ENCODE measurements at places on chromosomes 16 and 17.

DNA sequence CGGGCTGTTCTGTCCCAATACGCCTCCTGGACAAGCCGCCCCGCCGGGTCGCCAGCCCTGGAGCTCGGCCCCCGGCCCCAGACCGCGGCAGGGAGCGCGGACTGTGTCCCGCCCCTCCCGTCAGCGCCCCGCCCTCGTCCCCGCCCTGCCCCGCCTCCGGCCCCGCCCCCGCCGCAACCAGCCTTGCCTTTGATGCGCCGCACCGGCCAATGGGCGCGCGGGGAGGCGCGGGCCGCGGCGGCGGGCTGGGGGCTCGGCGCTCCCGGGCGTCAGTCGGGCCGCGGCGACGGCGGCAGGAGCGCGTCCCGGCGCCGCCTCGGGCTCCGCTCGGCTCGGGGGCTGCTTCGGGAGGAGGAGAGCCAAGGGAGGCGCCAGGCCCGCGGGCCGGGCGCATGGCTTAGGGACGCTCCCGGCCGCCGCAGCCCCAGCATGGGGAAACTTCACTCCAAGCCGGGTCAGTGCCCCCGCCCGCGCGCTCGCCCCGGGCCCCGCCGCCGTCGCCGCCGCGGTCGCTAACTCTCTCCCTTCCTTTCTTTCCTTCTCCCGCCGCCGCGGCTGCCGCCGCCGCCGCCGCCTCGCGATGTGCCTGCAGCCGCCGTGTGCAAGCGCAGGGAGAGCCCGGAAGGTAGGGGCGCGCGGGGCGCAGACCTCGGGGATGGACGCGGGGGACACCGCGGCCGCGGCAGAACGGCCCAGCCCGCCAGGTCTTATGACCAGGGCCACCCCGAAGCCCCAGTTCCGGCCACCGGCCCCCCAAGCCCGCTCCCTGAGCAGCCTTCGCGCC lies at the start of gene NKD1:
TSS of gene NKD1 (plus strand) at position 272 of the 784 bp plus-strand sequence. CDS start at position 430, 158 bp downstream.
- DNase-seq, result peak; percentile 65

DNA sequence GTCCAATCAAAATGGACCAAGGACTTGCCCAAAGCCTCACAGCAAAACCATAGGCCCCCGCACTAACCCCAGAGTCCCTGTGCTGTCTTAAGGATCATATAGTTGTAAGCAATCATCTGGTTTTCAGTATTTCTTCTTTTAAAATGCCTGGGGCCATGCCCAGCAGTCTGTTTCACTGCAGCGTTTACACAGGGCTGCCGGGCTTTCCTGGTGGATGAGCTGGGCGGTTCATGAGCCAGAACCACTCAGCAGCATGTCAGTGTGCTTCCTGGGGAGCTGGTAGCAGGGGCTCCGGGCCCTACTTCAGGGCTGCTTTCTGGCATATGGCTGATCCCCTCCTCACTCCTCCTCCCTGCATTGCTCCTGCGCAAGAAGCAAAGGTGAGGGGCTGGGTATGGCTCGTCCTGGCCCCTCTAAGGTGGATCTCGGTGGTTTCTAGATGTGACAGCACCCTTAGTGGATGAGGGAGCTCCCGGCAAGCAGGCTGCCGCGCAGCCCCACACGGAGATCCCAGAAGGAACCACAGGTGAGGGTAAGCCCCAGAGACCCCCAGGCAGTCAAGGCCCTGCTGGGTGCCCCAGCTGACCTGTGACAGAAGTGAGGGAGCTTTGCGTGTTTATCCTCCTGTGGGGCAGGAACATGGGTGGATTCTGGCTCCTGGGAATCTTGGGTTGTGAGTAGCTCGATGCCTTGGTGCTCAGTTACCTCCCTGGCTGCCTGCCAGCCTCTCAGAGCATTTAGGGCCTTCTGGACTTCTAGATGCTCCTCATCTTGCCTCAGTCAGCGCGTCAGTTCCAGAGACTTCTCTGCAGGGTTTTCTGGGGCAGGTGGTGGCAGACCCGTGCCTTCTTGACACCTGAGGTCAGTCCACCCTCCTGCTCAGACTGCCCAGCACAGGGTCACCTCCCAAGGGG lies 24.8 kb upstream of the STH start:
- DNase-seq, result no peak

DNA sequence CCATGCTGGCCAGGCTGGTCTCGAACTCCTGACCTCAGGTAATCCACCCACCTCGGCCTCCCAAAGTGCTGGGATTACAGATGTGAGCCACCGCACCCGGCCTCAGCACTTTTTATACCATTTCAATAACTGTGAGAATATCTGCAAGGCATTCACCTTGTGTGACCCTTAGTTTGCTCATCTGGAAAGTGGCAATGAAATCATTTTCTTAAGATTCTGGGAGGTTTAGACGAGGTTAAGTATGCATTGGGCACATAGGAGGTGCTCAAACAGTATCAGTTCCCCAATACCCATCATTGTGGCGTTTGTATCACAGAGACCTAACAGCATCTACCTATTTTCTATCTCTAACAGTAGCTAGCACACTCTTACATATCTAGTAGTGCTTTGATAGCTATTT lies 481.9 kb upstream of the ERCC4 start:
- DNase-seq, result no peak

GRCh38 chr16:1525871-1526607 lies 7.4 kb upstream of the TMEM204 start:
- no peak for DNase-seq

DNA sequence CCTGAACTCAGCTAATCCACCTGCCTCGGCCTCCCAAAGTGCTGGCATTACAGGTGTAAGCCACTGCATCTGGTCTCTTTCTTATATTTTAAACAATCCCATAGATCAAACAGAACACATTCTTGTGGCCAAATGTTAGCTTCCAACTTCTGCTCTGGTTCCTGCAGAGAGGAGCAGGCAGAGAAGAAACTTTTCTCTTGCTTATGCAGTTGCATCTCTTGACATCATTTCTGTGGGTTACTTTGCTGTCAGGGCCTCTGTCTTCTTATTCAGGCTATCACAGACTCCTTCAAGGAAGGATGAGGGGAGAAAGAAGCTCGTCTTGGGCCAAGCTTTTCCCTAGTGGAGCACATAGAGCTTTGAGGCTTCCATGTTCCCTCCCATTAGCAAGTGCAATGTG lies 7.8 kb downstream of the HSD17B2 start:
- DNase-seq, result no peak

All from suppressor macrophage (primary cell).